Stimulated activated CD8-positive, alpha-beta memory T cell treated with anti-CD3 and anti-CD28 coated beads, Interleukin-12 subunit alpha, Interleukin-12 subunit beta, amount 100 ng/mL, for 1 hour (primary cell): ENCODE measurements at places on chromosomes 2 and 18.
A peak's percentile ranks its signal among the peaks of the same experiment; 100 is the strongest.

GRCh38 chr18:51077217-51077616 is 47.2 kb downstream of the SMAD4 start:
- no peak for DNase-seq

DNA sequence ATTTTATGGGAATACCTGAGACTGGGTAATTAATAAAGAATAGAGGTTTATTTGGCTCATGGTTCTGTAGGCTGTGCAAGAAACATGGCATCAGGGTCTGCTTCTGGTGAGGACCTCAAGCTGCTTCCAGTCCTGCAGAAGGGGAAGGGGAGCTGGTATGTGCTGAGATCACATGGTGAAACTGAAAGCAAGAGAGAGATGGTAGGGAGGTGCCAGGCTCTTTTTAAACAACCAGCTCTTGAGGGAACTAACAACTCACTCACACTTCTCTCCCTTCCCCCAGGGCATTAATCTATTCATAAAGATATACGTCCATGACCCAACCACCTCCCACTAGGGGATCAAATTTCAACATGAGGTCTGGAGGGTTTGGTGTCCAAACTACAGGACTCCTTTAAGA is 40.1 kb downstream of the AGPS start:
- no peak for DNase-seq

DNA sequence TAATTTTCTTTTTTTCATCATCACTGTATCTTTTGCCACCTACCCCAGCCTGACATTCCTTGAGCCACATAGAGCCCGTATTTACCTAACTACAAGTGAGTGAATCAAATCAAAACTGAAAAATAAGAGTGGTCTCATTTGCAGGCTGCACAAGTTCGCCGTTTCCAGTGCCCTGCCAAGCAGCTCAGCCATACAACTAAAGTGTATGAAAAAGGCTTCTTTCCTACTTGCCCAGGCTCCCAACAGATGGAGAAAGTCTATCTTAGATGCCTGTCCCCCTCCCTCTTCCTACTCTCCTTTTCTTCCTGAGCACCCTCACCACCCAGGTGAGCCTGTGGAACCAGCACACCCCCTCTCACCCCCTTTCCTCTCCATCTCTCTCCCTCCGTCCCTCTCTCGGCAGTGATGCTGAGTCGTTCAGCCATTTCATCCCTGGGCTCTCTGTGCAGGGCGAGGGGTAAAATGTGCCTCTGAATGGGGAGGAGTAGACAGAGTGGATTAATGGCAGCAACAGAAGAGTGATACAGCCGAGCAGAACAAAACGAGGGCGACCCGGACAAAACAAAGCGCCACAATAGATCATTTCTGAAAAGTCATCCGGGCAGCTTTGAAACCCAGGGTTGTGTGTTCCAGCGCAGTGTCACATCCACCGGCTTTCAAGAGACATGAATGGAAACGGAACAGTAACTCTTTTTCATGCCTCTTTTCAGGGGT is 65.0 kb upstream of the POU3F3 start:
- no peak for DNase-seq

- DNase-seq = no peak
Measured at GRCh38 chr18:46650681-46651080, 6.3 kb downstream of the LOXHD1 start.

GRCh38 chr2:1749489-1750119 is 5.3 kb upstream of the PXDN start:
- no peak for DNase-seq

- DNase-seq = no peak
Measured at GRCh38 chr2:152022090-152022489, 76.8 kb downstream of the CACNB4 start.

DNA sequence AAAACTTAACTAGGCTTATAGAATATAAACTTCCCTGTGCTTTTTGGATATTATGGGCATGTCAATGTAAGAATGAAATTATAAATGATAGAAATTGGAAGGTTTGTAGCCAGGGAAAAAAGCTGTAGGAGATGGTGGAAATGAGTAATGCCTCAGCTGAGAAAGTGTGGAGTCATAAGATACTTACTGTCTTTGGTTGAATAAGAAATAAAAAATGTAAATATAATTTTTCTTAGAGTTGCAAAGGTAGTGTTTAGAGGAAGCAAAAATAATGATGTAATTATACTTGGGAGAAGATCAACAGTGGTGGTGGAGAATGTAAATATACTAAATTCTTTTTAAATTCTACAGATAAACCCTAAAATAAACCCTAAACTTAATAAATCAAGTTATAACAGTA is 26.2 kb upstream of the RND3 start:
- no peak for DNase-seq

DNA sequence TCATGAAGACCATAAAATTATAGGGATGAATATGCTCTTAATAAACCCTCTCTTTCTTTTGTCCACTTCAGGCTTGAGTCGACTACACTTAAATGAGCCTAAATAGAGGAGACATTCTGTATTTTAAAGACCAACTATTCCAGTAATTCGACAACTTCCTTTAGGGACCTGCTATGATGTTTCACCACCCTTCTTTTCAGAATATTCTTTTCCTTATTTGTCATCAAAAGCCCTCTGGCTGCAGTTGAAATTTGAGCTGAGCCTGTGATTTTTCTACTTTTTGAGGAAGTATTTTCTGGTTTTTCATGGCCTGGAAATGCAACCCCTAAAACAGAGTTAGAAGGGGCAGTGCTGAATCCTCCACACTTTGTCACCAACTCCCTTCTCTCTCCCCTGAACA is 287.0 kb downstream of the EPHA4 start:
- DNase-seq = no peak

- DNase-seq = peak; percentile 30
Measured at GRCh38 chr18:62324917-62325805, at the start of gene TNFRSF11A. TNFRSF11A (plus strand) TSS chr18:62325310; CDS start chr18:62325353, 43 bp downstream.

DNA sequence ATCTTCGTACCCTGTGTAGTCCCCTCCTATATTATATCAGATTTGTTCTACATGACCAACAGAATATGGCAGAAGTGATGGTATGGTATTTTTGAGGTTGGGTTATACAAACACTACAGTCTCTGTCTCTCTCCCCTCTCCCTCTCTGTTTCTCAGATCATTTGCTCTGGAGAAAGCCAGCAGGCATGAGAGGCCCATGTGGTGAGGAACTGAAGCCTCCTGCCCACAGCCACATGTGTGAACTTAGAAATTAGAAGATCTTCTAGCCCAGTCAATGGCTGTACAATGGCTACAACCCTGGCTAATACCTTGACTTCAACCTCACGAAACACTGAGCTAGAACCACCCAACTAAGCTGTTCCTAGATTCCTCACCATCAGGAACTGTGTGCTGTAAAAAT is 250.6 kb downstream of the SMAD2 start:
- DNase-seq = no peak

GRCh38 chr2:47077442-47078117 is 77.5 kb downstream of the STPG4 start:
- no peak for DNase-seq

DNA sequence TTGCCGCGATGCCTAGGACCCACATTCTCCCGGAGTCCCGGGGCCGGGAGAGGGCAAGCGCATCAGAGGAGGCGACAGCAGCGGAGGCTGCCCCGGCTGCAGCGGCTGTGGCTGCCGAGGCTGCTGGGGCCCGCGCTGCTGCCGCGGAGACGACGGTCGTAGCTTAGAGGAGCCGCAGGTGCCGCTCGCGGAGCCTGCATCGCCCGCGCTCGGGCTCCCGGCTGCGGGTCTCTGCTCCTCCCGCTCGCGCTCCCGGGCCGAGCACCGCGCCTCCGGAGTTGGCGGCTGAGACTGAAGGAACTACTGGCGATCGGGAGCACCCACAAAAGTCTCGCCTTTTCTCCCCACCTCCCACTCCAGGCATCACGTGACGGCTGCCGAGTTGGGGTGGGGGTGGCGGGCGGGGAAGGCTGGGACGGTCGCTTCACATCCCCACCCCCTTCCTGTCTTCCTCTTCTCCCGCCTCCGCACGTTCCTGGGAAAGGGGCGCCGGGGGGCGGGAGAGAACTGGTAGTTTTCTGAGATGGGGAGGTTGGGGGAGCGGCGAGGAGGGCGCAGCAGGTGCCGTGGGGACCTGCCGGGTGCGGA is at the start of gene LYPD1:
Gene LYPD1, minus strand, starts transcription at position 298 of the 588 bp plus-strand sequence. Its CDS starts 273 bp downstream, at position 25.
- DNase-seq = no peak

DNA sequence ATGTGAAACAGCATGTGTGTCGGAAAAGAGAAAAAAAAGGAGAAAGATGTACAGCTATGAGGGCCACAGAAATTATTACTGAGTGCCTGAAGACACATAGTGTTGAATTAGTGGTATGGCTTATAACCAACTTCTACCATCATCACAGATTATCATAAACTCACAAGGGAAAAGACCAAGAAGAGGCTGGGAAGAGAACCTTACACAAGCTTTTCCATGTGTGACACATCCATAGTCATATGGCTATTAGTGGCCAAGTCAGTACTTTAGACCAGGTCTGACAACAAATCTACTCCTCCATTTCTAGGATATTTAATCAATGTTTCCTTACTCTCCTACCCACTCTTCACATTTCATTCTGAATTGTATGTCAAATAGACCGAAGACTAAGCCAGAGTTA is 3.5 kb upstream of the GALNT5 start:
- no peak for DNase-seq

DNA sequence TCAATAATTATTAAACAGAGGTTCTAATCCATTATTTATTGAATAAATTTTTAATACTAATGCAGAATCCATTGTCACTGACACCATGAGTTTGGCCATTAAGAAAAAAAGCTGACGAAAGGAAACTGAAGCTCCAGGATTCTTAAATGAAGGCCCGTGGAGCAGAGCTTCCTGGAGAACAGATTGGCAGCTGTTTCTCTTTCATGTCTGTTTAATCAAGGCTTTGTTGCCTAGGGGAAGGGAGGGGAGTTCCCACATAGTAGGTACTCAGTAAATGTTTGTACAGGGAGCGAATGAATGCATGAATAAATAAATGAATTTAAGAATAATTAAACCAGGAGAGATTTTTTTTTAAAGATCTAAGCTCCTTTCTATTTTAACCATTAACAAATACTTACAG is 315.1 kb upstream of the KLHL29 start:
- DNase-seq = no peak

DNA sequence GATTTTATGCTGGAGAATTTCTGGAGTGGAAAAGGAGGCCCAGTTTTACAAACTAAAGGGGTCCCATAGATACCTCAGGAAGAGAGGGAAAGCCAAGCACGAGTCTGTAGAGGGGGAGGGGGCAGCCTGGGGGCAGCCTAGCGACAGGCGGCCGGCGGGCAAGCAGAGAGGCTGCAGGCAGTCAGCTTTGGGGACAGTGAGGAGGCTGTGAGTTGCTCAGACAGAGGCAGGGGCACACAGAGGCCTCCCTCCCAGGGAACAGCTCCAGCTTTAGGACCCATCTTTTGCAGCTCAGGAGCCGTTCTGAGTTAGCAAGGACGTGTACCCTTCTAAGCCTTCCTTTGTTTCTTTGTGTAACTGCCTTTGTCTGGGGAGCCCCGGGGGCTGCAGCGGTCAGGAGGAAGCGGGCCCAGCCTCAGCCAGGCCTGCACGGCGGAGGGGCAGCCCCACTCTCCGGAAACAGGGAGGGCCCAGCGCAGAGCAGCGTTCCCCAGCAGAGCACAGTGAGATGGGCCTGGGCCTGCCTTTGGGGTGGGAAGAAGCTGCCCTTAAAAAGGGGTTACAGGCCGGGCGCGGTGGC is 41.1 kb upstream of the RALBP1 start:
- DNase-seq = no peak

DNA sequence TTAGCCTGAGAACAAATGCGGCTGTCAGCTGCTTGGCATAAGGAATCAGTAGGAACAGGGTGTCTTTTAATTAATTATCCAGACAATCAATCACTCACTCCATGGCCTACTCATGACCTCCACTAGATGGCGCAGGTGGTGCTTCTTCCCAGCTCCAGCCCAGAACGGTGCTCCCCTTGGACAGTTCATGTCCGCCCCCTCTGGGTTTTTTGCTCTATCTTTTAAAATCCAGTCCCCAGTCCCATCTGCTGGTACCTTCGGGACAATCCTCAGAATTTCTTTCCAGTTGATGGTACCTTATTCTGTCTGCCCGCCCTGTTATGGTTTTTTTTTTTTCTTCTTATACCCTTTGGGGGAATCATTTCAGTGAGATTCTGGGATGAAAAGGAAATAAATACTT is 99.8 kb downstream of the CACNB4 start:
- DNase-seq = no peak

GRCh38 chr2:38835015-38835601 is 40.6 kb downstream of the DHX57 start:
- no peak for DNase-seq

GRCh38 chr2:46101557-46102220 is 195.5 kb upstream of the EPAS1 start:
- DNase-seq = no peak

DNA sequence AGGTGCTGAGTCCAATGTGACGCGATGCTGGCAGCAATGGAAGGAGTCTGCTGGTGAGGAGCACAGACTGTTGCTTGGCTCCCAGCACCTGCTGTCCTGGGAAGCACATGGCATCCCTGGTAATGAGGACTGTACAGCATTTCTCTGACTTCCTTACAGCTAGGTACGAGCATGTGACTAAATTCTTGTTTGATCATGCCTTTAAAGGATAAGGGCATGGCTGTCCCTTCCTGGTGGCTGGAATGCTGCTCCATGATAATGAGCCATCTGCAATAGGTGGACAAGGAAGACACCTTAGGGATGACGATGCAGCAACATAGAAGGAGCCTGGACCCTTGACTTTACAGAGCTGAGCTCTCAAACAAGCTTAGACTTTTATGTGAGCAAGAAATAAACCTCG is 278.0 kb upstream of the SPRED2 start:
- DNase-seq = no peak

GRCh38 chr2:1652034-1652790 is 92.1 kb downstream of the PXDN start:
- DNase-seq = no peak

DNA sequence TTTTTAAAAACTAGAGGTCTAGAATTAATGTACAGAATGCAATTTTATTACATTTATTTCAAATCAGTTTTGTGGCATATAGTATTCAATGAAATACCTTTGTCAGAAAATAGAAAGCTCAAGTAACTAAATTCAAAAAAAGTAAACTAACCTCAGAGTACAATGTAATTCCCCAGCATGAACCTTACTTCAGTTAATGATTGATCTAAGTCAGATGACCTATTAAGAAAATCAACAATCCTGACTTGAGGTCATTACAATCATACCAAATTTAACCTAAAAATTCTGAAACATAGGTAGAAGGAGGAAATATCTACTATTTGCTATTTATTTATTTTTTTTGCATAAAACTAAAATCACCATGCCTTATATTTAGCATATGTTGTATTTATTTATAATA is 142.9 kb downstream of the CCDC102B start:
- no peak for DNase-seq

DNA sequence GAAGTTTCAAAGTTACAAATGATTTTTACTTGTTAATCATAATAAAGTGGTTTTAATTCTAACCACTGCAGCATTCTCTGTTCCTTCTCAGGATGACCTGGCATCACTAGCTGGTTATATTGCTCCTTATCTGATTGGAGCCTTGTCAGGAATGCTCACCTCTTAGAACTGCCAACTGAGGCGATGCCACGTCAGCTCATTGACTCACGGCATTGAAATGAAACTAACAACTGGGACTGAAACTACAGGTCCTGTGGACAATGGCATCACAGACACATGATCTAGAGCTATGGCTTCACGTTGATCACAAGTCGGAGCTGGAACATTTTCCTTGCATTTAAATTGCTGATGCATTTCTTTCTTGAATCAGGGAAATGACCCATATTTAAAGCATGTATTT is 54.9 kb upstream of the MAP2 start:
- no peak for DNase-seq
